ENCODE measurements at places on chromosomes 4 and X. TPM values are rescaled to one million over a fixed set of nuclear protein-coding genes. Genes with fewer than 3 reads are reported as not detected.

The FAM47A gene
- total RNA-seq, result not detected

The KIT gene
- not detected for total RNA-seq

The NXF2 gene
- not detected for total RNA-seq

The PSAPL1 gene
- total RNA-seq, result not detected

The CT45A1 gene
- not detected for total RNA-seq

The FAM184B gene
- total RNA-seq, result not detected

The CD99L2 gene
- 46.2 TPM for total RNA-seq

The FOXR2 gene
- total RNA-seq, result not detected

The RRH gene
- not detected for total RNA-seq

The CENPVL1 gene
- total RNA-seq, result 0.11 TPM

The FGFR3 gene
- 0.26 TPM for total RNA-seq

The FGD1 gene
- total RNA-seq, result 6.4 TPM

The CA5B gene
- total RNA-seq, result 29.7 TPM

The CCDC120 gene
- not detected for total RNA-seq

The PIN4 gene
- 5.1 TPM for total RNA-seq

The EOLA1 gene
- total RNA-seq, result 8.7 TPM

The GRIA3 gene
- total RNA-seq, result not detected

The NAP1L2 gene
- total RNA-seq, result 0.06 TPM

The PALLD gene
- 143 TPM for total RNA-seq

The PRR32 gene
- total RNA-seq, result not detected

The IDH3G gene
- 83.6 TPM for total RNA-seq

The AKAP4 gene
- total RNA-seq, result not detected

The POU4F2 gene
- total RNA-seq, result not detected

The FAT1 gene
- total RNA-seq, result 277 TPM

All from LHCN-M2 (cell line).